Activated T-helper 2 cell treated with anti-CD3 and anti-CD28 coated beads, Interferon-gamma antibody, Interleukin-2, Interleukin-4, amounts not matched to agents 10 μg/mL and 5 μg/mL and 100 μg/mL, durations not matched to agents 14 hours and 24 hours and 36 hours (primary cell): ENCODE measurements at places on chromosomes 11 and 22. TPM values are rescaled to one million over a fixed set of nuclear protein-coding genes. Genes with fewer than 3 reads are reported as not detected.
A peak's percentile ranks its signal among the peaks of the same experiment; 100 is the strongest.

The TRIM29 gene
- not detected in 2 replicates for total RNA-seq

The BDNF gene
- not detected in 2 replicates for total RNA-seq

The C11orf87 gene
- not detected in 2 replicates for total RNA-seq

The JAM3 gene
- 2.4 and 3.4 TPM in 2 replicates for total RNA-seq

DNA sequence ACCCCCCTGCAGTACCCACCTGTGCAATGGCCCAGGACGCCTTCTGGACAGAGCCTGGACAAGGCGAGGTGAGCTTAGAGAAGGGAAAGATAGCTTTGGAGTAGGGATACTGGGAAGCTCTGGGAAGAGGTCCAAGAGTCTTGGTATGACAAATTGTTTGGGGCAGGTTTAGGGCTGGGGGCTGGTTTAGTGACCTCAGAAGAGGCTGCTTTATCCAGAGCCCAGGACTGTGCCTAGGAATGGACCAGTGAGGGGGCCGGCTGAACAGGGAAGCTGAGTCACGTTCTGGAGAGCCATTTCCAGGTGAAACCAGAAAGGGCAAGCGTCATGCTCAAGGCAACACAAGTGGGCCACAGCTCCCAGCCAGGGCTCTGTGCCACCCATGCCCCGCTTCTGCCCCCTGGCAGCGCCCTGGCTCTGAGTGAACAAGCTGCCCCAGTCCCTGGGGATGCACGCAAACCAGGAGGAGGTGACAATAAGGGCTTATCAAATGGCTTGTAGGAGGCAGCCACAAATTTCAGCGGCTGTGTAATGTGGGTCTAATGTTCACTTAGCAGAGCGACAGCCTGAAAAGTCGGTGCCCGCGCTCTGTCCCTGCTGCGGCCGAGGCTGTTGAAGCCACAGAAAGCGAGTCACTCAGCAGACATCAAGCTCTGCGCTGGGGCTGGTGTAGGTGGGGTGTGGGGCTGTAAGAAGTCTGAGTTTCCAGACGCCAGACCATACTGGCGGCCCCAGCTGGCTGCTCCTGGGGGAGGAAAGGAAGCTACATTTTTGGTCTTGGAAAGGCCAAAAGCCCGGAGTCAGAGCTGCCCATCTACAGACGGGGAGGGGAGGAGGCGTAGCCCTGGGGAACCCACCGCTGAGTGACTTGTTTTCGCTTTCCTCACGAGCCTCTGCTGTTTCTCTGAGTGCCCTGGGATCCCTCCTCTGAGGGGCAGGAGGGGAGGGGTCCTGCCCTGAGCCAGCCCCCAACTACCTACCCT lies 18.3 kb upstream of the SYT7 start:
- no peak for DNase-seq

DNA sequence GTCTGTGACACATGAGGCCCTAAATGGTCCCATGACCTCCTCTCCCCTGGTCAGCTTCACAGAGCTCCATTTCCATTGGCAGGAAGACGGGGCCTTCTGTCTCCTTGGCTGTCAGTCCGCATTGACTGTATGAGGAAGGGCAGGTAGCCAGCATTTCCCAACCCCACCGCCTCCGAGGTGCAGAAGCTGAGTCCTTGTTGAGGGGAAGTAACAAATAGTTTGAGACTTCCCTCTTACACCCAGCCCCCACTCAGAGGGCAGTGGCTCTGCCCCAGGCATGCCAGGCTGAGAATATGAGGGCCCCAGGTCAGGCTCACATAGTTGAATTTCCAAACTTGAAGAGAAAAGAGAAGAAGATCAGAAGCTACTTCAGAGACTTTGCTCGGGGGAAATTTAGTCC lies 611.1 kb downstream of the BRD1 start:
- no peak for DNase-seq

- no peak for DNase-seq
Measured at GRCh38 chr22:20829491-20830134, 29.0 kb downstream of the PI4KA start.

- DNase-seq, result no peak
Measured at GRCh38 chr11:128407962-128408361, 179.4 kb downstream of the ETS1 start.

- no peak for DNase-seq
Measured at GRCh38 chr11:12070446-12071267, 39.7 kb upstream of the MICAL2 start.

DNA sequence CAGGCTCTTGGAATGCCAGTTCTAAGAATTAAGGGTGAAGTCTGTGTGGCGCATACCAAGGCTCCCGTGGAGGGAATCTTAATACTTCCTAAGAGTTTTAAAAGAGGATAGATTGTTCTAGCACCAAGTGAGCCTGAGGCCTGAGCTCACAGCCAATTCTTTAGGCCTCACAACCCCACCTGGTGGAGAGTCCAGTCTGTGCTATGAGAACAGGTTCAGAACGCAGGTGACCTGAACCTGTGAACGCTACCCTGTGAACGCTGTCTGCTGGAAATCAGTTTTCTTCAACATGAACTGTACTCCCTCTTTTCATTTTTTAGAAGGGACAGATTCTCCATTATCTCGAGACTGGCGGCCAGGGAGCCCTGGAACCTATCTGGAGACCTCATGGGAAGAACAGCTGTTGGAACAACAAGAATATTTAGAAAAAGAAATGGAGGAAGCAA lies 43.2 kb upstream of the DLAT start:
- DNase-seq, result peak; percentile 15

- DNase-seq, result no peak
Measured at GRCh38 chr11:64872790-64873488, 5.5 kb downstream of the EHD1 start.

DNA sequence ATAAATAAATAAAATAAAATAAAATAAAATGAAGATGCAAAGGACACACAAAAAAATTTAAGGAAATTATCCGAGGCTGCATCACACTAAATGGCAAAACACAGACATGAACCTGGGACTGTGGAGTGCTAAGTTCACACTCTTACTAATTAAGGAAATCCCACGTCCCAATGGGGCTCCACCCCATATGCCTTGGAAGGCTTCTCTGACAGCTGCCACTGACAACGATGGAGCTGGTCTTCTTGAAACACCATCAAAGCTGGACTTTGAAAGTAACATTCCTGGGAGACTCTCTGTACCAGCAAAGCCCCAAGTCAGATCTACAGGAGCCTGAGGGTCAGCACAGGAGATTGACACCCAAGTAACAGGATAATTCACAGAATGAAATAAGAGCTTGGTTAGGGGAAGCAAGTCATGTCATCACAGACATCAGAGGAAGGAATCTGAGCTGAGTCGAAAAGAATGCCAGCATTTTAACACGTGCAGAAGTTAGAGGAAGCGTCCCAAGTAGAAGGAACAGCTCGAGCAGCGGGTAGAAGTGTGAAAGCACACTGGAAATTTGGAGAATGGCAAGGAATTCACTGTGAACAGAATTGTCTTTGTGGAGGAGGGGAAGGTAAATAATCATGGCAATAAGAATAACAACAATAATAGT lies 13.8 kb downstream of the TPST2 start:
- DNase-seq, result no peak

DNA sequence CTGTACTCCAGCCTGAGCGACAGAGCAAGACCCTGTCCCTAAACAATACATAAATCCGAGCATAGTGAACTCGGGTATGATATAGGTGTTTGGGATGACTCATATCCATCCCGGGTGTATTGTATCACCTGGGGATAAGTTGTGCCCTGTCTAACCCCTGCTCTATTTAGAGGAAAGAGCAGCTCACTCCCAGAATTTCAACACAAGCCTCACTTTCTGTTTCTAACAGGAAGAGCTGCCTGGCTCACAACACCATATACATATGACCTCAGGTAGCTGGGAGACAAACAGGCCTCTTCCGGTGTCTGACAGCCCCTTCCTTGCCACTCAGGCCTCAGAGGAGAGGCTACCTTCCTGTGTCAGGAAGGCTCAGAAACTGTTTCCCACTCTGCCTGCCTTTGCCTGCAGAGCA lies 9.9 kb upstream of the MICALL1 start:
- peak; percentile 42 for DNase-seq

DNA sequence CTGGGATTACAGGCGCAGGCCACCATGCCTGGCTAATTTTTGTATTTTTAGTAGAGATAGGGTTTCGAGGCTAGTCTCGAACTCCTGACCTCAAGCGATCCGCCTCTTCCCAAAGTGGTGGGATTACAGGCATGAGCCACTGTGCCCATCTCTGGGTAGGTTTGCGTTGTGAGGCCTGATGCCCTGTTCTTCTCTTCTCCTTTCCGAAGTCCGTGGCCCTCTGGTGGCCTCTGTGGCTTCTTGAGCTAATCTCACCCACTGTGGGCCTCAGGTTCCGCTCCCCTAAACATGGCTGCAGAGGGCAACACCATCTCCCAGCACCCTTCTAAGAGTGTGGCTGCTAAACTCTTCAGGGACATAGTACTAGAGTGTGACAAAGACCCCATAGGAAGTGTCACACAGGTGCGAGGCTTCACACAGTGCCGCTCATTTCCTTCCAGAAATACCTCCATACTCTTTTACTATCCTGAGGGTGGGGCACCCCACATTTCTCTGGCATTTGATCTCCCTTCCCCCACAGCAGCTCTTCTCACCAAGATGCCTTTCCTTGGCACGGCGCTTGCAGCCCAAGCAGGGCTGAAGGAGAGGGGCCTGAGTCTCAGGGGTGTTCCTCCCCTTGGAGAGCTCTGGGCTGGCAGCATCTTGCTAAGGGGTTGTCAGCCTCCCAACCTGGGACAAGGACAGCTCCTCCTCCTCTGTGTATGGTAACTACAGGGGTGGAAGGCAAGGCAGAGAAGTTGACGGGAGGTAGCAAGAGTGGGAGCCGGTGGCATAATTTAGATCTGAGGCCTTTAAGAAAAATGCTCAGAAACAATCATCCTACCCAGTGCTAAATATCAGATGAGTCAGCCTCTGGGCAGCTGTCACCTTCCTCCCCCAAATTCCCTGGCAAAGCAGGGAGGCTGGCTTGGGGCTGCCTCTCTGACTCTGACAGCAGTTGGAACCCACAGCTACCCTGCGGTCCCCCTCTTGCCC lies 6.1 kb downstream of the THY1 start:
- DNase-seq, result no peak
